ENCODE measurements at places on chromosomes 2 and 18.
A peak's percentile ranks its signal among the peaks of the same experiment; 100 is the strongest.

GRCh38 chr18:76670564-76671288 is 151.6 kb upstream of the ZNF236 start:
- peak; percentile 76 for DNase-seq

DNA sequence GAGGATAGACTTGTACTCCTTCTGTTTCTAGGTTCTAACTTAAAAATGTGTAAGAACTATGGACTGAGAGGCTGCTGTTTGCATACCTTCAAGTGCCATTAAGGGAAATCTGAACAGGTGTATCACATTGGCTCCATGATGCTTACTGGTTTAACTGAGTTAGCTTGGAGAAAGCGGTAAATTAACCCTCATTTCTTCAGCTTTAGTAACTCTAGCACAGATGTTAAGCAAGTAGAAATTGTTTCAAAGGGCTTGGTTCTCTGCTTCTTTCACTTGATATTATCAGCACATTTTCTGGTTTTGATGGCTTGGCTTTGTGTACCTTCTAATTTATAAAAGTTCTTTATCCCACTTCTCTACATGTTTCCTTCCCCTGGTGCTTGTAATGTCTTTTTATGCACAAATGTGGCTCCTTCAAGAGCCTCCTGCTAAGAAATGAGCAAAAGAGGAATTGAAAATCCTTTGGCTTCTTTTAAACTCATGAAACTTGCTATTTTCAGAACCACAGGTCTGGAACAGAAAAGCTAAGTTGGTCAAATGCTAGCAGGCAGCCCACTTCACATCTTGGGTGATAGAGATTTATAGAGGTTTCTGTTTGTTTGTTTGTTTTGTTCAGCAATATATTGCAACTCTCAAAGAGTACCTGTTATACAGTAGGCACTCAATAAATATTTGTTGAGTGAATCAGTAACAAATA is 249.9 kb upstream of the THUMPD2 start:
- no peak for DNase-seq

GRCh38 chr2:167127135-167127534 is 238.9 kb downstream of the XIRP2 start:
- DNase-seq, result no peak

GRCh38 chr18:47054369-47054768 is 18.9 kb upstream of the ELOA2 start:
- no peak for DNase-seq

- no peak for DNase-seq
These were observed 119.2 kb downstream of the CACNB4 start for GRCh38 chr2:151979694-151980093.

- DNase-seq, result no peak
These were observed 201.4 kb upstream of the DDX18 start for GRCh38 chr2:117613101-117613500.

DNA sequence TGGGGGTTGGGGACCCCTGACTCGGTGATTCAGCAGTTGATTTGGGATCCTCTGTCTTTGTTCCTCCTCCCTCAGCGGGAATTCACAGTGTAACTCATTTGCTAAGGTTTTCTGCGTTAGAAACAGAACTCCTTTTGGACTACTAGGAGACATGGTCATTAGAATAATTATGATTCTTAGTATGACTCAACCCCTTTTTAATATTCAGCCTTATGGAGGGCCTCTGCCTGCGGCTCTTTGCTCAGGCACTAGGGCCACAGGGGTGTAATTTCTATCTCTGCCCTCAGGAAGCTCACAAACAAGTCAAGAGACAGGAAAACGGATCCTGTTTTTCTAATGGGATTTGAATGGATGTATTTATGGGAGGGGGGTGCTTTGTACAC is 117.4 kb downstream of the SPTBN1 start:
- DNase-seq, result no peak

DNA sequence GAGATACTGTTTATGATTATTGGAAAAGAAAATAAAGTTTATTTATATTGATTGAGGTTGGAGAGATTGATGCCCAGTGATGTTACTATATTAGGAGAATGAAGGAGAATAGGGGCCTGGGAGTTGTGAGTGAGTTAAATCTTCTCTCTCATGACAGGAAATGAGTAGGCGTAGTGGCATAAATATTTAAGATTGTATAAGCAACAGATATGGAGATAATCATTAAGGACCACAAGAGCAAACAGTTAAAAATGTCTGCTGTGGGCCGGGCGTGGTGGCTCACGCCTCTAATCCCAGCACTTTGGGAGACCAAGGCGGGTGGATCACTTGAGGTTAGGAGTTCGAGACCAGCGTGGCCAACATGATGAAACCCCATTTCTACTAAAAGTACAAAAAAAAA is 62.7 kb downstream of the PTRHD1 start:
- no peak for DNase-seq

DNA sequence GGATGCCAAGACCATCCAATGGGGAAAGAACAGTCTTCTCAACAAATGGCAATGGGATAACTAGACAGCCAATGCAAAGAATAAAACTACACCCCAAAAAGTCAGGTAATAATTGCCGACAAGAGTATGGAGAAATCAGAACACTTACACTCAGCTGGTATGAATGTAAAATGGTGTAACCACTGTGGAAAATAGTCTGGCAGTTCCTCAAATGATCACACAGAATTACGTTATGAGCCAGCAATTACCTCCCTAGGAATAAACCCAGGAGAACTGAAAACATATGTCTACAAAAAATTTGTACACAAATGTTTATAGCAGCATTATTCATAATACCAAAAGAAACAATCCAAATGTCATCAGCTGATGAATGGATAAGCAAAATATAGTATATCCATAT is 8.8 kb downstream of the IWS1 start:
- DNase-seq, result no peak

DNA sequence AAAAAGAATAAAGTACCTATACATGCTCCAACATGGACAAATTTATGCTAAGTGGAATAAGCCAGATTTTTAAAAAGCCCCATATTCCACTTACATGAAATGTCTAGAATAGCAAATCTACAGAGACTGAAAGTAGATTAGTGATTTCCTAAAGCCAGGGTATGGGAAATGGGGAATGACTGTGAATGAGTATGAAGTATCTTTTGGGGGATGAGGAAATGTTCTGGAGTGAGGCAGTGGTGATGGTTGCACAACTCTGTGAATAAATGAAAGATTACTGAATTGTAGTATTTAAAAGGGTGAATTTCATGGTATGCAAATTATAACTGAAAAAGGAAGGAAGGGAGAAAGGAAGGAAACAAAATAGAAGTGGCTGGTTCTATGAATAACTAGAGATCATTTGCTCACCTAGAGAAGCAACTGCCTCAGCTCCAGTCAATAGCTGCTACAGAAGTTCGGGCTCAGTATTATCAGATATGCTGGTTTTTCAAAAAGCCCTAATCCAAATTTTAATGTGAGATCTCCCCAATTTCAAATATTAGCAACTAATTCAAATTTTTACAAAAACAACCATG is 39.3 kb downstream of the MAP3K2 start:
- DNase-seq, result no peak

- DNase-seq, result no peak
These were observed 43.8 kb upstream of the SERTAD2 start for GRCh38 chr2:64697297-64698176.

DNA sequence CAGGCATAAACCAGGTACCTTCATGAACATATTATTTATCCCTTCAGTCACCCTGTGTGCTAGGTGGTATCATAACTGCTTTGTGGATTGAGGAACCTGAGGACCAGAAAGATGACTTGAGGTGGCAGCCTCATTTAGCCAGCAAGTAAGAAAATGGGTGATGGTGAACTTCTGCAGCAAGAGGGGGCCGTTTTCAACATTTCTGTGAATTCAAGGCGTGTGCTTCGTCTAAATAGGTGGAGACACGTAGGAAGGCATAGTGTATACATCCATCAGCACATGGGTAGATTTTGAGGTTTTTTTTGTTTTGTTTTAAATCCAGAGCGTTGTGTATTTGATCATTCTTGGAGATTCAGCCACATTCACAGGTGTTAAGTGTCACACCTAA is 118.7 kb downstream of the SPTBN1 start:
- DNase-seq, result no peak

- peak; percentile 57 for DNase-seq
These were observed 555 bp downstream of the ALPI start for GRCh38 chr2:232456296-232457120.

- no peak for DNase-seq
These were observed 467.6 kb upstream of the HS6ST1 start for GRCh38 chr2:128786316-128786715.

GRCh38 chr2:68839260-68839833 is 31.9 kb downstream of the BMP10 start:
- DNase-seq, result no peak

DNA sequence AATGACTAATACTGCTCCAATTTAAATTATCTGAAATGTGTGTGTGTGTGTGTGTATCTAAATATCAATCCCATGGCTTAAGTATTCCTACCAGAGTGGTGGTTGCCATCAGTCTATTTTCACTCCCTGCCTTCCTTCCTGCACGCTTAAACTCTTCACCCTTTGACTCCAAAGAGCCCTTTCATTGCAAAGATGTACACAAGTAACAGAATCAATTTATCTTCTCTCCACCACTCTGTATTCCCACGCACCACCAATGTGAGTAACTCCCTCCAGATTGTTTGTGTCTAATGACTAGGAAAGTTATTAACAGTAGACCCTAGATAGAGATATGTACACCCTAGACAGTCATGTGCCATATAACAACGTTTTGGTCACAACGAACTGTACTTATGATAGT is 42.8 kb downstream of the ARL6IP6 start:
- no peak for DNase-seq

DNA sequence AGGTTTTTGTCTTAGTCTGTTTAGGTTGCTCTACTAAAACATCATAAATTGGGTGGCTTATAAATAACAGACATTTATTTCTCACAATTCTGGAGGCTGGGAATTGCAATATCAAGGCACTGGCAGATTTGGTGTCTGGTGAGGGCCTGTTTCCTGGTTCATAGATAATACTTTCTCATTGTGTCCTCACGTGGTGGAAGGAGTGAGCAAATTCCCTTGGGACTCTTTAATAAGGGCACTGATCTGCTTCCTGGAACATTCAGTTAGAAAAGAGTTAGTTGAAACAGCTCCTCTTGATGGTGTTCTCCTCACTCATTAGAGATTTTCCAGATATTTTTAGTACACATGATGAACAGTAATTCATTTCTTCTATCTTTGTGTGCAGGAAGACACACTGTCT is 22.3 kb downstream of the COL4A3 start:
- DNase-seq, result no peak

GRCh38 chr2:57105694-57106093 is 921.9 kb downstream of the CCDC85A start:
- DNase-seq, result no peak

- DNase-seq, result no peak
These were observed 14.7 kb upstream of the RAB1A start for GRCh38 chr2:65144571-65144970.

- DNase-seq, result no peak
These were observed 59.0 kb downstream of the ANKRD44 start for GRCh38 chr2:197251576-197251975.

DNA sequence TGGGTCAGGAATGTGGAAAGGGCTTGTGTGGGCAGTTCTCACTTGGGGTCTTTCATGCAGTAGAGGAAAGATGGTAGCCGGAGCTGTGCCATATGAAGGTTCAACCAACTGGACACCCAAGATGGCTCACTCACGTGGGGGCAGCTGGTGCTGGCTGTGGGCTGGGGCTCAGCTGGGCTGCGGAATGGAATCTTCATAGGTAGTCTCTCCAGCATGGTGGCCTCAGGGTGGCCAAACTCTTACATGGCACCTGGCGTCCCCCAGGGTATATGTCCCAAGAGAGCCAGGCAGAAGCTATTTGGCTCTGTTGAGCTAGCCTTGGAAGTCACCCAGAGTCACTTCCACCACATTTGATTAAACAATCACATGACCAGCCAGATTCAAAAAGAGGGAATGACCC is 163.1 kb upstream of the KLHL29 start:
- no peak for DNase-seq

DNA sequence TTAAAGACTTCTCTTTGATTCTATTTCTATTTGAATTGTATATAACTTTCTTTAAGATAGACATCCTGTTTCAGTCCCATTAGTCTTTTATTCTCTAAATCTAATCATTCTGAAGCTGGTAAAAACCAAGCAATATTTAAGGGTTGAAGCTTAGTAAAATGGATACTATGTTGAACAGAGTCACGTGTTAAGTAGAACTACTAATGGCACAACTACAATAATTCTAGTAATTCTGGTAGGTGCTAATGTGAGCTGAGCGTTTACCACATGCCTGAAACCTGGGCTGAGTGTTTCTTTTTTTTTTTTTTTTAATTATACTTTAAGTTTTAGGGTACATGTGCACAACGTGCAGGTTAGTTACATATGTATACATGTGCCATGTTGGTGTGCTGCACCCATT is 8.9 kb upstream of the AFF3 start:
- DNase-seq, result no peak

GRCh38 chr18:55918444-55918843 is 330.5 kb upstream of the TCF4 start:
- DNase-seq, result no peak

DNA sequence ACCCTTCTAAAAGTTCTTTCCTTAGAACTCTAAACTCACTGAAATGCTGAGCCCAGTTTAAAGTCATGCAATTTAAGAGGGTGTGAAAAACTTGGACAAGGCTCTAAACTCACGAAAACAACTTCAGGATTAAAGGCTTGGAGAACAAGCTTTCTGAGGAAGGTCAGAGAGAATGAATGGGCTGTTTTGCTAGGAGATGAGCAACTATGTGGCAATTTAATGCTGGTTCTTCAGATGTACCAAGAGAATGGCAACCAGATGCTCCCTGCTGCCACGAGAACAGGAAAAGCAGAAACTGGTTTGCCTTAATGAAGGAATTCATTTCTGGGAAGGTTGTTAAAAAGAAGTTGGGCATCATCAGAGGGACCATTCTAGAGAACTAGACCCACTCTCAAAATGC is 77.8 kb upstream of the PMAIP1 start:
- DNase-seq, result no peak

- DNase-seq, result no peak
These were observed 390.3 kb downstream of the GPD2 start for GRCh38 chr2:156826341-156826933.

- DNase-seq, result no peak
These were observed 4.9 kb downstream of the ASAP2 start for GRCh38 chr2:9211496-9211895.

DNA sequence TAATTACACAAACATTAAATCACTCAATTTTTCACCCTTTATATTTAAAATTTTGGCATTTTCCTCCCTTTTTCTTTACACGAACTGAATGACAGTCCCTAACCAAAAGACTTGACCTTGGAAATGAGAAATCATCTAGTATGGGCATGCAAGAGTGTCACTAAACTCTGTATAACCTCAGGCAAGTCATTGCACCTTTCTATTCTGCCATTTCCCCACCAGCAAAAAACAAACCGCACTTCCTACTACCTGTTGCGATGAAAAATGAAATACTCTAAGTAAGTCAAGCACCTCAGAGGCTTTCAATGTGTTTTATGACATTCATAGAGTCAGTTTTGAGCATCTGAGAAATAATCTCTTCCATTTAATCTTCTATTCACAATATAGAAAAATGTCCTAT is 44.1 kb downstream of the ANKRD44 start:
- no peak for DNase-seq

DNA sequence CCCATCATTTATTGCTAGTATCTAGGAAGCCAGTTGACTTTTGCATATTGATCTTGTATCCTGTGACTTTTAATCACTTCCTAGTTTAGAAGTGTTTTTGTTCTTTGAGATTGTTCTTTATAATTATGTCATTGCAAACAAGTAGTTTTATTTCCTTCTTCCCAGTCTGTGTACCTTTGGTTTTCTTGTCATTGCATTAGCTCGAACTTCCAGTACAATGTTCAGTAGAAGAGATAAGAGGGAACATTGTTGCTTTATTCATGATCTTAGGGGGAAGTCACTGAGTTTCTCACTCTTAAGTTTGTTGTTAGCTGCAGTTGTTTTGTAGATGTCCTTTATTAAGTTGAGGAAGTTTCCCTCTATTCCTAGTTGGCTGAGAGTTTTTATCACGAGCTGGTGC is 61.0 kb downstream of the TRAPPC12 start:
- no peak for DNase-seq

Data from tibial artery (tissue), 4 donors.